ENCODE measurements at places on chromosomes 3 and 15.

- DNase-seq = no peak
These were observed 73.6 kb downstream of the ZNF621 start for GRCh38 chr3:40598338-40598737.

DNA sequence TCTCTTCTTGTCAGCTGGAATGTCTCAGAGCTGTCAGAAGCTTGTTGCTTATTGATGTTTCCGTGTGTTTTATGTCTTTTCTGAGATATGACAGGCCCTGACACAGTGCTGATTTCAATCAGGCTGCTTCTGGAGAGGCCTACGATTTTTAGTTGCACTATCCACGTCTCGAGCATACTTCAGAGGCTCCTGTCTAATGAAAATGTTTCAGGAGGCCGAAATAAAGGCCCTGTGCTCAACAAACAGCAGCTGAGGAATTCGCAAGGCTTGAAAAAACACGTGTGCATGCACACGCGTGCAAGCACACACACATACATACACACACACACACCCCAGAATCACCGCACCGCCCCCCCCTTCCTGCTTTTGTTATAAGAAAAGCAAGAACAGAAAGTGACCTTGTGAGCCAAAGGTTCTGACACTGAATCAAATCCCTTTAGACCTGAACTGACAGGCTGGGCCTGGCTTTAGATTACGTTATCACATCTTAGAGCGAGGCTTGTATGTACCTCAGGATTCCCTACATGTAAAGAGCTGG lies 296.6 kb downstream of the NR2F2 start:
- DNase-seq = no peak

DNA sequence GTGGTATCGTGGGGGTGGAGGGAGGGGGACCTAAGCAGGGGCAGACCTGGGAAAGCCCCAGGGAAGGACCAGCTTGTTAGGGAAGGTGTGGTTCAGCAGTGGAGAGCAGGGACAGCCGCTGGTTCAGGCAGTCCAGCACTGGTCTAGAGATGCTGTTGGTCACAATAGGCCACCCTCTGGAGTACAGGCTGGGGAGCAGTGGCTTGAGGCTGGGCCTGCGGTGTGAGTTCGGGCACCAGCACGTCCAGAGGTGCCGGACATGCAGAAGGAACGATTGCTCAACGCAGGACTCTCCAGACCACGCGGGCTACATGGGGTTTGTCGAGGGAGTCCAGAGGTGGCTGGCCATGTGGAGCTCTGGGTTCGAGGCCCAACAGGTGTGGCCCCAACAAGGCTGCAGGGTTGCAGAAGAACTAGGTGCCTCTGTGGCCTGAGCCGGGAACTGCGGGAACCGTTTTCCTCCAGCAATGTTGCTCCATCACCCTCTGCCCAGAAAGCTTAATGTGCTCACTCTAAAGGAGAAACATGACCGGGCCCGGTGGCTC lies 143.9 kb downstream of the APBA2 start:
- no peak for DNase-seq

DNA sequence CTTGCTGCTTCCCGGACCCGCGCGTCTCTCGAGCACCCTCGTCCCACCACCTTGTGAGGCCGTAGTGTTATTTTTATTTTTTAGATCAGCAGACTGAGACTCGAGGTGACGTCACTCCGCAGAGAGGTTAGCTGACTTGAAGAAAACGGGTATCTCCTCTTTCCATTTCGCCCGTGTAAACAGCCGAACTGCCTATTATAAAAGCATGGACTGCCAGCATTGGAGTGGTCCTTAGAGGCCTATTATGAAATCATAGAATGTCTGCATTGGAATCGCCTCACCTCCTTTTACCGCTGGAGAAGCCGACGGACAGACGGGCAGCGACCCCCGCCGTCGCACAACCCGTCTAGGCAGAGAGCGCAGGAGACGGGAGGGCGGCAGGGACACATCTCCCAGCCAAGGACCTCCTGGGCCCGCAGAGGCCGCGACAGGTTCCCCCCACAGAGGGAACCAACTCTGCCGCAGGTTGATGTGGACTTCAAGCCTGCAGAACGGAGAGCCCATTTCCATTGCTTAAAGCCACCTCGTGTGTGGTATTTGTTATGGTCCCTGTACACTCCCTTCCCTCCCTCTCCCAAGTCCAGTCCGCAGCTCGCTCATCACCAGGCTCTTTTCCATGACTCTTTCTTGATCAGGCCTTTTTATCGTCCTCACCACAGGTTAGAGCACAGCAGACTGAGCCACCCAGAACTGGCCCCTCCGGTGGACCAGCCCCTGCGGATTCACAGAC lies 540 bp upstream of the PPP1R2 start:
- DNase-seq = no peak

DNA sequence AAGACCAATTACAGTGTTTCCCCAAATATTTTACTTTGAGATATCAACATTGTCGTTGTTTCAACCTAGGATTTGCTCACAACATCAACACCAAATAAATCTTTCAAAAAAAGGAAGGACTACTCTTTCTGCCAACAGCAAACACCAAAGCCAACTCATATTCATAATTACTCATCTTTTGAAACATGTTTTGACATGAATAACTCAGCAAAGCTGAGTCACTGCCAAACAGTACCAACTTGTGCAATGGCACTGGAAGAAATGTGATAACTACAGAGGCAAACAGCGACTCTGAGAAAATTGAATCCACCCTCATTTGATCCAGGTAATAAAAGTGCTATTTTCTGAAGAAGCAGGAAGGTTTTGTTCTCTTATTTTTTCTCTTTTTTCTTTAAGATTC lies 67.2 kb downstream of the PEX5L start:
- DNase-seq = no peak

GRCh38 chr15:100714749-100715342 lies 112.5 kb downstream of the ASB7 start:
- DNase-seq = no peak

- DNase-seq = no peak
These were observed 8.9 kb downstream of the ECE2 start for GRCh38 chr3:184284696-184285095.

DNA sequence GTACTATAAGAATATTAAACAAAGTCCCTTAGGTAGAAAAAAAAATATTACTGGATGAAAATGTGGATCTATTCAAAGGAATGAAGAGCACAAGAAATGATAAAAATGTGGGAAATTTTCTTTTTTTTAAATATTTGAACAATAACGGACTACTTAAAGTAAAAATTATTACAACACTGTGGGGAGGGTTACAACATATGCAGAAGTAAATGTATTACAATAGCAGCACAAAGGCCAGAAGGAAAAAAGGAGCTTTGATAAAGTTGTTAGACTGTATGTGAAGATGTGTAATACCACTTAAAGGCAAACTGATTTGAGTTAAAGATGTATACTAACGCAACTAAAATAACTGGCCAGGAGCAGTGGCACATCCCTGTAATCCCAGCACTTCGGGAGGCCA lies 427.1 kb downstream of the SHQ1 start:
- no peak for DNase-seq

GRCh38 chr3:9146367-9147071 lies 102.9 kb downstream of the SRGAP3 start:
- no peak for DNase-seq

GRCh38 chr15:68227643-68228142 lies 1.8 kb downstream of the CLN6 start:
- no peak for DNase-seq

GRCh38 chr3:137264071-137264820 lies 306.5 kb downstream of the IL20RB start:
- no peak for DNase-seq

DNA sequence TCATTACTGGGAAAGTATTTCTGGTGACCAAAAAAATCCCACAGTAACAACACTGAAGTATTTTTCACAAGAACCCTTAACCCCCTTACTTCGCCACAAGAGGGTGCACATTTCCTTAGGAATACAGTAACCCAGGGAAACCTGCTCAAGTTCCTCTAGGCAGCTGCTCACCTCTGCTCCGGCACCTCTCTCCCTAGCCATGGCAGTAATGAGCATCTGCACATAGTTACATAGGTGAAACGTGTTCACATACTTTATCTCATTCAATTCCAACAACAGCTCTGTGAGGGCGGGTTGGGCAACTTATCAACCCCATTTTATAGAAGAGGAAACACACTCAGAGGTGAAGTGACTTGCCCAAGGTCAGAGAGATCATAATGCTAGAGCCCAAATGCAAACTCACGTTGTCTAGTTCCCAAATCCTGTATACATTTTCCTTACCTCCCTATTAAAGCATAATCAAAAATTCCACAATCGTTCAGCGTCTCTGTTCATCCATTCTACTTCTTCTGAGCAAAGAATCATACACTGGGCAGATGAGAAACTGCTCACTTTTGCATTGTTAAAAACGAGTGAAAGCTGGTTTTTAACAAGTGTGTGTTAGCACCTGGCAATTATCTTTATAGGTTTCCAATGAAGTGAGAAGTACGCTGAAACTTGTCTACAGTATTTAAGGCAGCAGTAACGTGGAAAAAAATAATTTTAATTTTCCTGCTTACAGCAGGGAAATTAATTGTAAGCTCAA lies 90.7 kb downstream of the IGF2BP2 start:
- no peak for DNase-seq

DNA sequence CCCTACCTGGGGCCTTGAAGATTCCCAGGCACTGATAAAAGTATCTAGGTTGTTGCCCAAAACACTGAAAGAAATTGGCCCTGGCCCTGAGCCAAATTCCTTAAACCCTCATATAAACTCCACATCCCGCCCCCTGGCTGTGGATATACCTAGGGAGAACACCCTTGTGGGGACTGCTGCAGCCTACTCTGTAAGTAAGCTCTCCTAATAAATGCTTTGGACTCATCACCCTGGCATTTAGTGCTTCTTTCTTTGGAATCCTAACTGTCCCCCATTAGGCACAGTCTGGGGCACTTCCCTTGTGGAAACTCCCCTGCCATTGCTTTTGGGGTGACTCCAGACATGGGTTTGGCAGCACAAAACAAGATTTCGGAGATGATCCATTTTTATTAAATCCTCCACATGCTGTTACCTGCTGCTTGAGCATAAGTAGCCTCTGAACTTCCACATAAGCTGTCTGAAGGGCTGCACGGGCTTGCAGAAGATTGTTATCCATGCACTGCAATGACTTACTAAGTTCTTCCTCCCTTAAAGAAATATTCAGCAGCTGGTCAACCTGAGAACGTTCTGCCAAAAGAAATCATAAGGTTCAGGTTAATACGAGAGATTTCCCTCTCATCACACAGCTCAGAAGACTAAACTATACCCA lies 46.4 kb downstream of the ZNF106 start:
- DNase-seq = no peak

DNA sequence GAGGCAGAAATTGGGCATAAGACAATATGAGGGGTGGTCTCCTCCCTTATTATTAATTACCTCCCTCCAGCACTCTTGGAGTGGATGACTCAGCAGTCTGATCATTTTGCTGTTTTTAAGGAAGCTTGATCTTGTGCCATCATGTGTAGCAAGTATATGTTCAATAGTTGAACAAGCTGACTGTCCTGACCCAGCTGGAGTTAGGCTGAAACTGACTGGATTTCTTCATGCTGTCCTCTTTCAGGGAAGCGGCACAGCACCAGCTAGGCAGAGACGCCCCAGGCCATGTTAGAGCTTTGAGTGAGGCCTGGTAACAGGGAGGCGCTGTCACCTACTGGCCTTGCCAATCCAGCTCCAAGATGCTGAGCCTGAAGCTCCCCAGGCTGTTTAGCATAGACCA lies 54.4 kb upstream of the KIF23 start:
- no peak for DNase-seq

- no peak for DNase-seq
These were observed 60.4 kb downstream of the BOC start for GRCh38 chr3:113271594-113272384.

DNA sequence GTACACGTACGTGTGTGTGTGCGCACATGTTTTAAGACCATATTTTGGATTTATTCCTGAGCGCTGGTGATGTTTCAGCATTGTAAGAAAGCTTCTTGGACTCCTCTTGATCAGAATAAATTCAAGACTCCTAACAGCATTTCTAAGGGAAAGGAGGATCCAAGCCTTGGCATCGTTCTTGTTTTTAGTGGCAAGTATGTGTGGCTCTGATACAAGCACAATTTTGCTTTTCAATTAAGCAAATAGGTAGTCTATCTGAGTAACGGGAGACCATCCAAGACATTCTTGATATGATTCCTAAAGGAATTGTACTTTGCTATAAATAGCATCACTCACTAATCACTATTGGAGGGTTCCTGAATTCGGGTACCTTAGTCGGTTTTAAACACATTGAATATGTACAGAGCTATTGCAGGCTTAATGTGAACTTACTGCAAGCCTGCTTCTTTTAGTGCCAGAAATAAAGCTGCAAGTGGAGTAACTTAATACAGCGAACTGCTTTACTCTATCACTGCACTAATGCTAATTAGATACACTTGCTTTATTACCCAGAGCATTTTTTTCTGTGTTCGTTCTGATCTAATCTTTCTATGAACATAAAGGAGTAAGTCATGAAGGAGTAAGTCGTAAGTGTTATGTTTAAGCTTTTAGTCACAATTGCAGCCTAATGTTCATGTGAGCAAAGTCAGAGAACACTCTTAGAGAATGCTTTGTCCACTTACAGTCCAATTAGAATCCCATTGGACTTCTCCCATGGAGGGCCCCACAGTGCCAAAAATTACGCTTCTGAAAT lies 186.3 kb downstream of the MCTP2 start:
- no peak for DNase-seq

DNA sequence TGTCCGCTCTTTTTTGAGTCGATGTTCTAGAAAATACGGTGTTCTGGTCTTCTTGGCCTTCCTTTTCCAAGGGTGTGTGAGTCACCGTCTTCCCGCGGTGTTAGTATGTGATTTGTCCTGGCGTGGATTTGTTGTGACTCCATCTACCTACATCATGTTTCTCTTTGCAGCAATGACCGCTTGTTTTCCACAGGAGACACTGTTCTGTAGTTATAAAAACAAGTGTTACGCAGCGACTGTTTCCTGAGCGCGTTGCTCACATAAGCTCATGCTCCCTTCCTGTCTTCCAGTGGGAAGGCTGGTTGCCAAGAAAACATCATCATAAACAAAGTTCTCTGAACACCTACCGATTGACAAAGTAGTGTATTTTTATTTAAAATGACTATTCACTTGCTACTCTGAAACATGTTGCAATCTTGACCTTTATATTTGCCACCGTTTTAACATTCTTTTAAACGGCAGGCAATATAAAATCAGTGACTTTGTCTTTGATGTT lies 19.0 kb downstream of the USP13 start:
- no peak for DNase-seq

- DNase-seq = no peak
These were observed 451.6 kb upstream of the TPRG1 start for GRCh38 chr3:188720215-188720614.

- no peak for DNase-seq
These were observed 37.2 kb downstream of the CCK start for GRCh38 chr3:42228796-42229195.

- DNase-seq = no peak
These were observed 63.7 kb downstream of the DUT start for GRCh38 chr15:48394970-48395369.

- no peak for DNase-seq
These were observed 421.1 kb downstream of the ZBTB20 start for GRCh38 chr3:114725966-114726365.

GRCh38 chr3:76500746-76501275 lies 539.1 kb upstream of the ROBO2 start:
- DNase-seq = no peak

- DNase-seq = no peak
These were observed 6.4 kb upstream of the C15orf39 start for GRCh38 chr15:75195122-75195765.
